Activated CD4-positive, alpha-beta T cell treated with anti-CD3 and anti-CD28 coated beads, Interleukin-2, amount 10 ng/mL, durations not matched to agents 24 days and 14 days (primary cell): ENCODE measurements at places on chromosomes 4 and X.

GRCh38 chr4:183348706-183349659, 26.8 kb upstream of the CLDN24 start:
- DNase-seq: peak; percentile 71

DNA sequence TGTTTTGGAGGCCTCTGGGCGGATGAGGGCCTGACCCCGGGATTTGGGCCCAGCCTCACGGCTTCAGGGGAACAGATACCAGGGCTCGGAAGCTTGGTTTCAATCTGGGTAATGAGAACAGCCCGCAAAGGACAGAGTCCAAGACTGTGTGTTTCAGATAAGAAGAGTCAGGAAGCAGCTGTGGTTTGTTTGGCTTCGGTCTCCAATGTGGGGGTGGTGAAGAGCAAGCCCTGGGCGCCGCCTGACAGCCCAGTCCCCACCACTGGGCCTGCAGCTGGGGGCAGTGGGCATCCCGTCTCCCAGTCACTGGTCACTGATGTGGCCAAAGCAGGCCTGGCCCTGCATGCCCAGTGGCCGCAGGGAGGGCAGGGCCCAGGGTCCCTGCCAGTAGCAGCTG, 9.1 kb downstream of the WFS1 start:
- peak; percentile 63 for DNase-seq

DNA sequence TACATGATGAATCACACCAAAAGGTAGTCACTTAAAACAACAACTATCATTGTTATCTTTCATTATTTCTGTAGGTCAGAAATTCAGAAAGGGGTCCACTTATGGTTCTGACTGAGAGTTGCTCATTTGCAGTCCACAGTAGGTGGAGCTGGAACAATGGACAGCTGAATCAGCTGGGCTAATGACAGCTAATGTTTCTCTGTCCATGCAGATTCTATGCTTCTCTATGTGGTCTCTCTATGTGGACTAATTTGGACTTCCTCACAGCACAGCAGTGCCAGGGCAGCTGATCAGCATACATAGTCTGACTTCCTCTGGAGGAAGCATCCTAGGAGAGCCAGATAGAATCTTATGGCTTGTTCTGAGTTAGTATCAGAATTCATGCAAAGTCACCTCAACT, 131.7 kb upstream of the INTU start:
- DNase-seq: no peak

GRCh38 chrX:24479924-24480323, 14.8 kb downstream of the PDK3 start:
- DNase-seq: peak; percentile 91

GRCh38 chrX:14819769-14820168, 53.1 kb downstream of the FANCB start:
- DNase-seq: no peak

GRCh38 chr4:94285666-94286065, 57.0 kb downstream of the HPGDS start:
- DNase-seq: no peak

DNA sequence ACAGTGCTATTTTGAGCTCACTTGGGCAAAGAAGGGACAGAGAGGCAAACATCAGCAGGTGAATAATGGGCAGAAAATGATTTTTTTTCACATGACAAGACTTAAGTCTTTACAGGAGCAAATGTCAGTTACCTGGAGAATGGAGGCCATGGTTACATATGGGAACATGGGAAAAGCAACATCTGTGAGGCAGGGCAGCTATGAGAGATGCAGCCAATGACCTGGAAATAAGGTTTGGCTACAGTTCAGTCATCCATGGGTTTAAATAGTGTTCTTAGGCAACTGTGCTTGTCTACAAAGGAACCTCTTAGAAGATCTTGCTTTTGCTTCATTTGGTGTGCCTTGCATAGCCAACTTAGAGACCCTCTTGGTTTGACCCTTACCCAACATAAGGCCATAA, 490.2 kb upstream of the LCORL start:
- DNase-seq: no peak

DNA sequence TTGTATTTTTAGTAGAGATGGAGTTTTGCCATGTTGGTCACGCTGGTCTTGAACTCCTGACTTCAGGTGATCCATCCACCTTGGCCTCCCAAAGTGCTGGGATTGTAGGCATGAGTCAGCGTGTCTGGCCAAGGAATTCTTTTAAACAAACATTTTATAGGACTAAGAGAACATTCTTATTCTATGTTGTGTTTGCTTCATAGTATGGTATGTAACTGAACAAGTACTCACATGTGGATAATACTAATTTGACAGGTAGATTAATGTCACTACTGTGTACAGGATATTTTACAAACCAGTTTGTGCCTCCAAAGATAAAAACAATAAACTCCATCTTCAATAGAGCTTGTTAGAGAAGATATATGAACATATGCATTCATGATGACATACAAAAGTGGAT, 1353.4 kb downstream of the PCDH7 start:
- DNase-seq: no peak

- no peak for DNase-seq
Observed at GRCh38 chr4:107818301-107818910, 6.3 kb upstream of the SGMS2 start.

DNA sequence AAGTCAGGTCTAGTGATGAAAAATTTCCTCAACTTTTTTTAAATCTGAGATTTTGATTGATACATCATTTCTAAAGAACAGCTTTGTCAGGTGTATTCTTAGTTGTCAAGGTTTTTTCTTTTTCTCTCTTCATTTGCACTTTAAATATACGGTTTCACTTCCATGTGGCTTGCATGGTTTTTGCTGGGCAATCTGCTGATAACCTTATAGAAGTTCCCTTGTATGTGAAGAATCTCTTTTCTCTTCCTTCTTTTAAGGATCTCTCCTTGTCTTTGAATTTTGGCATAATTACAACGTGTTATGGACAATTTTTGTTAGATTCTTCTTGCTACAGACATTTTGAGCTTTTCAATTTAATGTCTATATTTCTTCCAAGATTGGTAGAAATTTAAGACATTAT, 76.4 kb downstream of the ZNF721 start:
- no peak for DNase-seq

DNA sequence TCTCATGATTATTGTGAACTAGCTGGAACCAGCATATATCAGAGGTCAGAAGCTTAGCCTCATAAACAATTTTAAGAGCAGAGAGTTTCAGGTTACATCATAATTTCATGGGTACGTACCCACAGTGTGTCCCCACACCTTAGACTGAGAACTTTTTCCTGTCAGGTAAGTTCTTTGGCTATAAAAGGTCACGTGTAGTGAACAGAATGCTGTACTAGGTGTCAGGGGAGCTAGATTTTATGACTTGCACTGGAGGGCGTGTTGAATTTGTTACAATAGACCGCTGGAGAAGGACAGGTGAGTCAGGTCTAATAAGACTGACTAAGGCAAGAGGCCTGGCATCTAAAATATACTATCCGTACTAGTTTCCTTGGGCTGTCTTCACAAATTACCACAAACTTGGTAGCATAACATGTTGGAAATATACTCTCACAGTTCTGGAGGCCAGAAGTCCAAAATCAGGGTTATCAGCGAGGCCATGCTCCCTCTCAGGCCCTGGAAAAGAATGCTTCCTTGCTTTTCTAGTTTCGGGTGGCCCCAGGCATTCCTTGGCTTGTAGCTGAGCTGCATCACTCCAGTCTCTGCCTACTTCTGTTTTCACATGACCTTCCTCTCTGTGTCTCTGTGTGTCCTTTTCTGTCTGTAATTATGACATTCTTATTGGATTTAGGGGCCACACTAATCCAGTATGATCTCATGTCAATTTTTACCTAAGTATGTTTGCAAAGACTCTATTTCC, 512.0 kb upstream of the NR3C2 start:
- DNase-seq: no peak

- no peak for DNase-seq
Observed at GRCh38 chr4:14084598-14084997, 457.1 kb upstream of the BOD1L1 start.

- no peak for DNase-seq
Observed at GRCh38 chr4:3229964-3230363, 19.0 kb upstream of the MSANTD1 start.

DNA sequence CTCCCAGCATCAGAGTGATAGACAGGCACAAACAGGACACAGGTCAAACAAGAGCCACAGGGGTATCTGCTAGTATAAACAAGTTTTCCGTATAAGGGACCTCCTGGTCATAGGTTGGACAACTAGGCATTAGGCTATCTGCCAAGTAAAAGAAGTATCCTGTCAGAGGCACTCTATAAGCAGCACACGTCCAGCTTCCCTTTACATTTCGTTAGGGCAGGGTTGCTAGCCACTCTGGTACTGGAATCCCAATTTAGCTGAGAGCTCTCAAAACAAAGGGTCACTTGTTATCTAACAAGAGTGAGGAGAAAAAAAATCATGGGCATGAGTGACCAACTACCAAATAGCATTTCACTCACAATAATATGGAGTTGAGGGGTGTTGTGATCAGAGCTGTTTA, 780.7 kb upstream of the DIAPH2 start:
- DNase-seq: no peak

GRCh38 chr4:81828991-81829390, 357.3 kb upstream of the RASGEF1B start:
- no peak for DNase-seq

GRCh38 chr4:152197211-152197610, 338.7 kb downstream of the FBXW7 start:
- no peak for DNase-seq

- no peak for DNase-seq
Observed at GRCh38 chr4:8694651-8695151, 102.1 kb downstream of the CPZ start.

- DNase-seq: no peak
Observed at GRCh38 chrX:72120837-72121236, 10.9 kb downstream of the RTL5 start.

- no peak for DNase-seq
Observed at GRCh38 chr4:145177511-145177905, 2.9 kb downstream of the OTUD4 start.

DNA sequence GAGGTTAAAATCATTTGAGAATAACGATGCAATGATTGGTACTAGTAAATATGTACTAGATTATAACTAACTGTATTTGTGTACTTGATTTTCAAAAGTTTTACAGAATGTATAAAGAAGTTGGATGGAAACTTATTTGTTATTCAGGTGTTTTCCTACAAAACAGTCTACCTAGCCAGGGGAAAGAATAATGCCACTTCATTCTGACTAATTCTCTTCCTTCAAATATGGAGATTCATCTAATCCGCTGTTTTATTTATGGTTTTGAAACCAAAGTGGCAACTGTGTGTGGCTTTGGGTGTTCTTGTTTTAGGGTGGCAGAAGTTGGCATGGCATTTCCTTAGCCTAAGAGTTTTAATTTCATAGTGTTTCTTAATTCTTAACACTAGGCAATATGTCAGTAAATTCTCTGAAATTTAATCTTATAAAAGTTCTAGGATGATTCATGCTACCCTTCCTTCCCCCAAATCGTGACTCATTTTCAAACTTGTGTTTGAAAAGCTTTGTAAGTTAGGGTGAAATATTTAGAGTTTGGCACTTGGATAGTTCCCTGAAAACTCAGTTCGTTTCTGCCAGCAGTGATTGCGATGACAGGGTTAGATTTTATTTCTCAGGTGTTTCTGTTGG, 62.6 kb downstream of the DCLK2 start:
- DNase-seq: no peak

DNA sequence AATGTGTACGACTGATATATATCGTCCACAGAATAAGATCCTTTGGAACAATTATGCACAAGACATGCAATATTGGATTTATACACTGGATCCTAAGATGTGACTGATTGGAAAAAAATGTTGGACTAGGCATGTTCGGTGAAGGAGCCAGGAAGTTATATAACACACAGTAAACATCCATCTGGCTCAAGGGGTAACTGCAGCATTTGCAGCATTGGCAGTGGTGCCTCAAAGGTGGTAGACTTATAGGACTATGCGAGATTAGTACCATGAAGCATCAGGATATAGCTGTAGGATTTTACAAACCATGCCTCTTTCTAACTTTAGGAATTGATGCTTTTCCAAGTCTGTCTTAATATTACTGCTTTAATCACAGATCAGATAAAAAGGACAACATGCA, 34.3 kb downstream of the MSX1 start:
- DNase-seq: no peak
